CD14-positive monocyte (primary cell): ENCODE measurements at places on chromosomes 7 and 10. TPM values are rescaled to one million over a fixed set of nuclear protein-coding genes. Genes with fewer than 3 reads are reported as not detected.
A peak's percentile ranks its signal among the peaks of the same experiment; 100 is the strongest.

DNA sequence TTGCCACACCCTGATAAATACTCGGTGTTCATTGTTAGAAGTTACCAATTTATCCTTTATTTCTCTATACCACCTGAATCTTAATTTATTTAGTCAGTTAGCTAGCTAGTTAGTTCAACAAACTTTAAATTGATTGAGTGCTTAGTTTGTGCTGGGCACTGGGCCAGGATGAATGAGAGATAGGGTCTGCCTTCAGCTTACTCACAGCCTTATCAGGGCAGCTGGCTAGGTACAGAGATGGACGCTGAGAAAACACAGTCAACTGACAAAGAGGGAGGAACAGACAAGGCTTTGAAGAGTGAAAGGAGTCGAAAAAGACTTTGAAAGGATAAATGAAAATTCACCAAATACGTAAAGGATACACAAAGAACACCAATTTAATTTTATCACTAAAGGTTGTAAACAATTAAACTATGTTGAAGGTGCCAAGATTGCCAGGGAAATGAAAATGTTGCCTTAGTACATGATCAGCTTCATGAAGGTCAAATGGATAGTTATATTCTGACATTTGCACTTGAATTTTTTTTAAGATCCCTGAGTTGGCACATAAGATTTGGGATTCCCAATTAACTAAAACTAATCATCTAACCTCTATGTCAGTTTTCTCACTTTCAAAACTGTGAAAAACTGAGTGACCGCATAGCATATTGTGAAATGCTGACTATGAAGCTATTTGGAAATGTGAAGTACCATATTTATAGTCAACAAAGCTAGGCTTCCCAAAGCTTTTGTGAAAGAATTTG is 2.1 kb downstream of the CAV2 start:
- DNase-seq = no peak

- DNase-seq = no peak
Measured at GRCh38 chr7:28573059-28573553, 160.8 kb downstream of the CREB5 start.

DNA sequence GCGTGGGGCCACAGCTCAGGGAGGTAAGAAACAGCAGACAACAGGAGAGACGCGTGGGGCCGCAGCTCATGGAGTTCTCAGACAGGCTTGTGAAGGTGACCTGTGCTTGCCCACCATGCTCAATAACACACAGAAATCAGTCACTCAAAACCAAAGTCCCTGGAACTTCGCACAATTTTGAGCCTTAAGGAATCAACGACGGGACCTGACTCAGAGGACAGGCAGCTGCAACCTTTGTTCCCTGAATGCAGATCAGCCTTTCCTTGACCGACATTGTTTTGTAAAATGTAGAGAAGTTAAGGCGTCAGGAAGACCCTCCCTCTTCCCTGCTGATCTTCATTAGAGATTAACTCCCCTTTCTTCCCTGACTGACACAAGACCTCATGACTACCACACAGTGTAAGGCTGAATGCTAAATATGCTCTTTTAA is 8.5 kb upstream of the KNDC1 start:
- DNase-seq = no peak

- DNase-seq = no peak
Measured at GRCh38 chr10:10320956-10321355, 696.7 kb upstream of the CELF2 start.

GRCh38 chr7:44622342-44623151 is 16.1 kb downstream of the OGDH start:
- peak; percentile 66 for DNase-seq

Gene WASHC2C
- 12.4 TPM for polyA plus RNA-seq

Gene PNLIPRP2
- not detected in 2 replicates for polyA plus RNA-seq
